ENCODE measurements at places on chromosomes 1 and 21.

- no peak for DNase-seq
Measured at GRCh38 chr1:80244372-80244771, 1237.8 kb upstream of the ADGRL4 start.

DNA sequence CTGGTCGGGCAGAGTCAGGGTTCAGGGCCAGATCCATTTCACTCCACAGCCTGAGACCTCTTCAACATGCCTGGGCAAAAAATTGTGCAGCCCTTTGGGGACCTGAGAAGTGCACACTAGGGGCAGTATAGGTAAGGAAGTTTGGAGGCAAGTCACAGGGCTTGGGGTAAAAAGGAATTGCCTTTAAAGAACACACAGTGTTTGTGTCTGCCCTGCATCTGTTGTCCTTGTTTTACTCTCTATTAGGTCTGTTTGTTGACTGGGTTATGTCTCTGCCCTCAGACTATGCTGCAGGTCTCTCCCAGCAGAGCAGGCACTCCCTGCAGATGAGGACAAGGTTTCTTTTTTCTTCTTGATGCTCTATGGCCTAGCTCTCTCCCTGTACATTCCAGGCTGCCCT, 22.0 kb downstream of the LDLRAD2 start:
- no peak for DNase-seq

DNA sequence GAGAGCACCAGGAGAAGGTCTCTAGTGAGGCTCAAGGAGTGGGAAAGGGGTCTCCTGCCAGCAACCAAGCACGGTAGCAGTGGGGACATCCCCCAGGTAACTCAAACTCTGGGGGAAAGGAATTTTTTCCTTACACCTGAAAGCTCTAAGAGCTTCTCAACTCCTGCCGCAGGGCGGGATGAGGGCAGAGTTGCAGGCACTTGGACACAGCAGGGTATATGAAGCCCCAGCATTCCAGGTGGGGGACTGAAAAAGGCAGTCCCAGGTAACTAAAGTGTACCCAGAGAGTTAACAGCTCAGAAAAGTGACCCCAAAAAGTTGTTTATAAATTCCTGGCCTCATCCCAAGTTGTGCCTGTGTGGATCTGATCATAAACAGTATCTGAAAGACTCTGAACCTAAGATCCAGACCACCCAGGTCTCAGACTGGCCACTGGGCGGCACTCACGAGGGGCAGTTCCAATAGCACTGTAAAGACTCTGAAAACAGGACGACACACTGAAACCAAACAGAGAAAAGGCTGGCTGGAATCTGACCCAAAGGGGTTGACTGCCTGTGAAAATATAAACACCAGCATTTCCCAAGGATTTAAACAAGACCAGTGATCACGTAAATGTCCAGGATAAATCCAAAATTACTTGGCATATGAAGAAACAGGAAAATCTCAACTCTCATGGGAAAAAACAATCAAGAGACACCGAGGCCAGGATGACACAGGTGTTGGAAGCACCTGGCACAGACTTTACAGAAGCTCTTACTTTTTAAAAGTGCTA, 47.5 kb downstream of the HSF2BP start:
- DNase-seq: peak; percentile 63

- no peak for DNase-seq
Measured at GRCh38 chr1:198890214-198890930, 251.5 kb downstream of the PTPRC start.

DNA sequence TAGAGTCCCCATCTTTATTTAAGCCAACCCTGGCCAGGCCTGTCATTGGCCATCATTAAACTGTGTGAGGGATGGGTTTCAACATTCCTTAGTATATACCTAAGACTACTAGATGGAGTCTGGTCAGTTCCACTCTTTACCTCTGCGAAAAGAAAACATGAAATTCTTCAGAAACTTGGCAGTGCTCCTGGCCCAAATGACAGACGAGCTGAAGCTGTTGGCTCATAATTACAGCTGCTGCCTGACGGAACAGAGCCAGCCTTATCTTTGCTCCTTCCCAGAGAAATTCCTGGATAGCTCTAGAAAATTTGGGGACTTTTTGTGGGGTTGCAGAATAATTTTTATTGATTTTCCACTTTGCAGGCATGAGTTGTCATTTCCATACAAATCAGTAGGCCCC, 30.4 kb downstream of the NPHS2 start:
- no peak for DNase-seq

- no peak for DNase-seq
Measured at GRCh38 chr1:6098303-6099215, 52.9 kb downstream of the KCNAB2 start.

GRCh38 chr1:156229809-156230472, 12.0 kb upstream of the BGLAP start:
- no peak for DNase-seq

GRCh38 chr1:214449371-214449770, 102.0 kb downstream of the PTPN14 start:
- DNase-seq: no peak

DNA sequence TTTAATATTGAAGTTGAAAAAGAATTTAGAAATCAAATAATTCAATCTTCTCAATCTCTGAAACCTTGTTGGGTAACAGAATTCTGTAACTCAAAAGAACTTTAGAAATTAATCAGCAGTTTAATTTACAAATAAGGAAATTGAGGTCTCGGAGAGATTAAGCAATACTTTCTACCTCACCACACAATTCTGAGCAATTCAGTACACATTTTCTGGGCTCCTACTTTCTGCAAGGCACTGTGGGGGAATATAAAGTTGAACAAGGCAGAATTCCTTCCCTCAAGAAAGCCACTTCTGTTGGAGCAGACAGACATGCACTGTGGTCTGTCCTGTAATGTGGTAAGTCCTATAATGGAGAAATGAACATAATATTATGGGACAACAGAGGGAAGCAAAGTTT, 47.7 kb downstream of the MEF2D start:
- DNase-seq: no peak

DNA sequence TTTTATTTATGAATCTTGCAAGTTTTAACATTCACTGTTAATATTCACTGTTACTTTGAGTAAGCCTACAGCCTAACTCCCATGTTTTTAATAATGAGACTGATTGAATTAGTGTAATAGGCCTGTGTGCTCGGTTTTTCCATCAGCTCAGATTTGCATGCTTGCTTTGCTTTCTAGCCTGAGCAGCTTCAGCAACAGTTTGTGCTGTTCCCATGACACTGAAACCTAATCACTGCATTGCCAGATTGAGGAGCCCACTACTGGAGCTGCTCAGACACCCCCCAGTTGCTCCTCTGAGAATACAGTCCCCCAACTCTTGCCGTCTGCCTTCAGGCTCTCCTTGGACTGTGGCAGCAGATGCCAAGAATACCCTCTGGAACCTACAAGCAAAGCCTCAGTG, 695.4 kb downstream of the BRINP3 start:
- no peak for DNase-seq

DNA sequence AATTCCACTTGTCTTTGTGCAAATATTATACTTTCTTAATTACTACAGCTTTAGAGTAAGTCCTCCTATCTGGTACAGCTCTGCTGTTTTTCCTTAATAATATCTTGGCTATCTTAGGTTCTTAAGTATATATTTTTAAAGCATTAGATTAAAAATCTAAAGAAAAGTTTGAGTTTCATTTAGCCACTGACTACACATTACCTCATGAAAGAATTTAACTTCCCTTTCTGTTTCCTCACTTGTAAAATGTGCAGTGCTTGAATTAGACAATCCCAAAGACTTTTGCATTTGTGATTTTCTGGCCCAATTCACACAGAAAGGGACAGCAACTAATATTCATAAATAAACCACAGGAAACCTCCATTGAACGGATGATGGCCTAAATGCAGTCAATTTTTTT, 126.4 kb upstream of the SAMSN1 start:
- no peak for DNase-seq

- no peak for DNase-seq
Measured at GRCh38 chr1:161869291-161869690, 103.2 kb downstream of the ATF6 start.

DNA sequence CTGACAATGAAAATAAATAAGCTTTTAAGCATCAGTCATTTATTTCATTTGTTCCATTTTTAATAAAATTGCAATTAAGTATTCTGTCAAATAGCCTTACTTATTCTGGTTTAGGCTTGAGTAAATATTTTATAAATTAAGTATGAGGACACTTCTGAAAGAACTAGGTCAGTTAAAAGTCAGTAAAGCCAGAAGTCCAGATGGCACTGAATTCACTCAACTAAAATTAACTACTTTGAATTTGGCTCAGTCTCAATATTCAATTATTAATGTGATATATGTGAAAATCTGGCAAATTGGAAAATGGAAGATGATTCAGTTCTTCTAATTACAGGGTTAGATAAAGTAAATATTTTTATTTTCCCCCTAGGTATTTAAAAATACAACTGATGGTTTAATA, 174.2 kb downstream of the BRINP3 start:
- no peak for DNase-seq

DNA sequence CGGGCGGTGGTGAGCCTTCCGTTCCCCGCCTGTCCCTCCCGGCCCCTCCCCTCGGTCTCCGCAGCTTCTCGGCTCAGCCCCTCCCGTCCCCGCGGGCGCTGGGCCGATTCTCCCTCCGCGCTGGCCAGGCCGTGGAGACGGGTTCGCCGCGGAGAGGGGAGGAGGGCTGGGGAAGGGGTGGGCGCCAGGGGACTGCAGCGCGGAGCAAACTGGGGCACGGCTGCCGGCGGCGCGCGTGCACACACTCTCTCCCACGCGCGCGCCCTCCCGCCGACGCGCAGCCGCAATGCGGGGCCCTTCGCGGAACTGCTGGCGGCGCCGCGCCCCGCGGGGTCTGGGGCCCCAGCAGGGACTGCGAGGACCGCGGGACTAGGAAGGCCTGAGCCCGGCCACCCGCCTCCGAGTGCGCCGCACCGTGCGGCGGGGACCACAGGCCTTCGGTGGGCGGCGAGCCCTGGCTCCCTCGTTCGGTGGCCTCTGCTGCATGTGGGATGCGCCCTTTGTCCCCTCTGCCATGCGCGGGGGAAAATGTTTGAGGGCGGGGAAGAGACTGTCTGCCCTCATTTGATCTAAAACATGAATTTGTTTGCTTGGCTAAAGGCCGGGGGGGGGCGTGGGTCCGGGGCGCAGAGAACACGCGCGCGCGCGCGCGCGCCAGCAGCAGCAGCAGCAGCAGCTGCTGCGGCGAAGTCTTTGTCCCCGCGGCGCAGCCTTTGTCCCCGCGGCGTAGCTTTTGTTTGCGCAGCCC, 90.7 kb upstream of the VAMP3 start:
- peak; percentile 77 for DNase-seq

GRCh38 chr1:43938892-43939587, 5.4 kb downstream of the ARTN start:
- DNase-seq: no peak

DNA sequence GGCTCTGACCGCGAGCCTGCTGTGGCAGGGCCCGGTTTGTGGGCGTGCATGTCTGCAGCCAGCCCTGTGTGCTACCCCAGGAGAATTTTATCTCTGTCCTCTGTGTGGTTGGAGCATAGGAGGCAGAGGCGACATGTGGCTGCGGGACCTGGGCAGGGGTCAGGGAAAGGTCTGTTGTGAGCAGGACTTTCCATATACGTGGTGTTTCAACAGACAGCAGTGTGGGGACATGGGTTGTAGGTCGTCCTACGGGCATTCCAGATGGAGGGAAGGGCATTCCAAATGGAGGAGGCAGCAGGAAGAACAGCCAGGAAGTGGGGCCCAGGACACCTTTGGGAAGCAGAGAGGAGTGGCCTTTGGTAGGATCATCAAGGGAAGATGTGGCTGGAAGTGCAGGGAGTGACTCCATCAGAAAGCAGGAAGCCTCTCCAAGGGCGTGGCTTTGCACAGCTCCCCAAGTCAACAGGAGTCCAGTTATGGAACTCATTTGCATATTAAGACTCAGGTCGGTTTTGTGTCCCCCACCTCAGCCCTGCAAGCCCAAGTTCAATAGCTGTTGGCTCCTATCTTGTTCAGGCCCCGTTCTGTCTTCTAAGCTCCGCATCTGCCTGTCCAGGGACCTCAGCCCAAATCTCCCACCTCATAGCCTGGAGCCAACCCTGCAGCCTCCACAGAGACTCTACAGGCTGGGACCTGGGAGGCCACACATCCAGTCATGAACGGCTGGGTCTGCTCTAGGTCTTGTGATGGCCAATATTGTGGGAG, 309.1 kb downstream of the MATN1 start:
- DNase-seq: no peak

DNA sequence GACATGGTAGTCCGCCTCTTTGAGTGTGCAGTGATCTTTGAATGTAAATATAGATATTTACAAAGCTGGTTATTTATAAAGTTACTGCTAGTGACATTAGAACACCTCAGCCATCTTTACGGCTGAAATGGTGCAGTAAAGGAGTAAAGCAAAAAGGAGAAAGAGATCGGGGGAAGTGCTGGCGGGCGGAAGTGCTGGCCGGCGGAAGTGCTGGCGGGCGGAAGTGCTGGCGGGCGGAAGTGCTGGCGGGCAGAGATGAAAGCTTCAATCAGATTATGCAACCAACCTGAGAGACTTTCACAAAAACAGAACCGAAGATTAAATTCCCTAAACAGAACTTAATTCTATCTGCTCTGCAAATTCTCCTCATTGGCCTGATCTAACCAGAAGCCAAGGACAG, 1.4 kb upstream of the OR14A16 start:
- no peak for DNase-seq

DNA sequence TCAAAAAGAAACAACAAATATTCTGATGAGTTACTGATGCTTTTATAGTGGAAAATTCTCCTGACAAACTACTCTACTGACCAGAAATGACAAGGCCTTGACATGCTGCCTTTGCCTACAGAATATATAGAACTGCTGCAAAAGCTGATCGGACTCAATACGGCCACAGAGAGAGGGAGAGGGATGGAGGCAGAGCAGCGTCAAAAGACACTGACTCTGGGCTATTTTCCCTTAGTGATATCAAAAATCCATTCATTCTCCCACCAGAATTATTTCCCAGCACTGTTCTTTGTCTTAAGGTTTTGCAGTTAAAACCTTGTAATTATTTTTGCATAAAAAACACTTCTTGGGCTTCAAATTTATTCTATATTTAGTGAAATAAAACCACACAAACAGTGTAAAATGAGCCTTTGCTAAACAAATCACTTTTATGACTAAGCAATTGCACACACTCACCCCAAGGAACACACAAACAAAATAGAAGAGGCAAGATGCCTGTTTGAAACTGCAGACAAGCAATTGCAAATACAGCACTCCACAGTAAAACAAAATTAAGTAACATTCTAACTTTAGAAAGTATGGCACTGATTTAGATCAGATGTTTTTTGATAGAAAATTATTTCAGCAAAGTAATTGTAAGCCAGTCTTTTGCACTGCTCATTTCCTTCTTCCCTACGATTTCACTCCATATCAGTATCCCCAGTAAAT, 1036.4 kb downstream of the ADGRL2 start:
- DNase-seq: no peak

DNA sequence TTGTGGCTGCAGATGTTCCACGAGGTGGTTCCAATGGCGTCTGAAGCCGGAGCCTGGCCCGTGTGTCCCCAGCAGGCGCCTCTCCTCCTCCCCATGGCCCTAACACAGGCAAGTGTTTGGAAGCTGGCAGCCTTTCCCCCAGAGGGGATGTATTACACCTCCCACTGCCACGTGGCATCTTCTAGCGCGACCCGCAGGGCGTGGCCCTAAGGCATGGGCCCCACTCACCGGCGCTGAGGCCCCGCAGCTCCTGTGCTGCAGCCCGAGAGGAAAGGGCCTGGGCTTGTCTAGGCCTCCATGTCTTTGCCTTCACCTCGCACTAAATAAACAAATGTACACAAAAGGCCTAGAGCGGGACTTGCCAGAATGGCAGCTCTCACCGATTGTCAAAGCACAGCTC, 37.9 kb downstream of the SLC66A1 start:
- no peak for DNase-seq

GRCh38 chr1:226476648-226477319, 68.9 kb upstream of the PARP1 start:
- no peak for DNase-seq
